CD4-positive, alpha-beta T cell (primary cell): ENCODE measurements at places on chromosomes 16 and 17.

- DNase-seq, result no peak
Measured at GRCh38 chr17:5929721-5930120, 140.5 kb upstream of the WSCD1 start.

- DNase-seq, result no peak
Measured at GRCh38 chr17:49551221-49552069, 24.2 kb upstream of the NXPH3 start.

DNA sequence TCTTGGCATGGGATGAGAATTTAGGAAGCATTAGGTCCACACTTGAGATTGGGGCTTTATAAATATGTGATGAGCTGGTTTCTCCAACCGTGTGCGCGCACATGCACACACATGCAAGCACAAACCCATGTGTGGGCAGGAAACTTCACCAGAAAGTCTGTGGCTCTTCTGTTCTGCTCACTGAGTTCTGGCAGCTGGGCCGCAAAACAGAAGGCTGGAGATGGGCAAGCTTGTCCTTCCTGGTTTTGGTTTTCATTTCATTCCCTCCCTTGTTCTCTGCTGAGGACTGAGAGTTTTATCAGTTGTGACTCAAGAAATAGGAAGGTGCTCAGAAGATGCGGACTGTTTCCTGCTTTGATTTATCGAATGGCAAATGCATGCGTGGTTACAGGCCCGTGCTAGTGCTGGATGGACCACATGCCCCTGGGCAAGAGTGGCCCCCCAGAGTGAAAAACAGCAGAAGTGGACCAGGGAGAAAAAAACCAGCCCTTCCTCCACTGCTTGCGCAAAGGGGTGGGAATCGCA lies 14.1 kb downstream of the MAP3K14 start:
- no peak for DNase-seq

DNA sequence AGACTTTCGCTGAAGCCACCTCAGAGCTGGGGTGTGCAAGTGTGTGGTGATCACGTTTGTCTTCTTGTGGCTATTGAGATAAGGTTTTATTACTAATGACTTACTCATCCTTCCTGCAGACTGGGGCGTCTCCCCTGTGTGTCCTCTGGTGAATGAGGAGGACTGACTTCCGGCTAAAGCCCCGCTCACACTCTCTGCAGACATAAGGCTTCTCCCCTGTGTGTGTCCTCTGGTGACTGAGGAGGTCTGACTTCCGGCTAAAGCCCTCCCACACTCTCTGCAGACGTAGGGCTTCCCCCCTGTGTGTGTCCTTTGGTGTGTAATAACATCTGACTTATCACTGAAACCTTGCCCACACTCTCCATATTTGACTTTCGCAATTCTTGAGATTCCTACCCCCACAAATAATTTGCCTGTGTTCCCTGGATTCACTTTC lies 19.4 kb downstream of the PRDM7 start:
- DNase-seq, result no peak

DNA sequence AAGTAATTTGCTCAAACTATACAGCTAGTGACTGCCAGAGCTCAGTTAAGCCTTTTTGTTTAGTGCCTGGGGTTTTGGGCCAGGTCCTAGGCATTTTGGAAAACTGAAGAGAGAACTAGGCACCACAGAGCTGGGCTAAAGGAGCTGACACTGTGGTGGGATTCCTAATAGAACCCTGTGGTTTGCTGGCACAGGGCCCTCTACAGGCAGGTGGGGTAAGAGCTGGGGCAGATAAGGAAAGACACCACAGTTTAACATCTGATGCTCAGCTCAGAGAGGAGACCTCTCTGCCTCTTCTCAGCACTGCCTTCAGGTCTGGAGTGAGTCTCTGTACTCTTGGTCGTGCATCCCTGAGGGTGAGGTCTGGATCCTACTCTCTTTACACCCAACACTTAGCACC lies 121.2 kb downstream of the SNX11 start:
- no peak for DNase-seq

DNA sequence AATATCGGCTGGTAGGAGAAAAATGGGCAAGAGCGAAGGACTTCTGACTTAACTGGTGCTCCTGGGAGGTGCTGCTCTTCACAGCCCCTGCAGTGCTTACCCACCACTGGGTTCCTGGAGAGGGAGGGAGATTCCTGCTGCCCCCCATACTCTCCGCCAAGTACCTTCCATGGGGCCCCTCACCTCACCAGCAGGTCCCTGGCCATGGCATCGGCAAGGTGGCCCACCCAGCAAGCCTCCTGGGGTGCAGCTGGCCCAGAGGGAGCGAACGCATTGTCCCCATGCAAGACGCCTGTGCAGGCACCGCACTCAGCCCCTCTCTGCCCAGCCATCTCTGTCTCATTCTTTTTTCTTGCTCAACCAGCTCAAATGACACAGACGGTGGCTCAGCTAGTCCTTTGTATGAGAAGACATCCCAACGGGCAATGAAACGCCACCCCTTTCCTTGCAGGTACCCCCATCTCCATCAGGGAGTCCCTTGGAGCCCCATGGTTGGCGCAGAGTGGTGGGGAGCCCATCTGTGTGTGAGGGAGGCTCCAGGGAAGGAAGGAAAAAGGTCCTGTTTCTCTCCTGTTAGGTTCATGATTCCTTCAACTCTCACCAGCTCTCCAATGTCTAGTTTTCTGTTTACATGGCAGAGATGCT lies 9.6 kb upstream of the ALDH3A1 start:
- no peak for DNase-seq

GRCh38 chr16:61929776-61930175 lies 106.5 kb downstream of the CDH8 start:
- no peak for DNase-seq

DNA sequence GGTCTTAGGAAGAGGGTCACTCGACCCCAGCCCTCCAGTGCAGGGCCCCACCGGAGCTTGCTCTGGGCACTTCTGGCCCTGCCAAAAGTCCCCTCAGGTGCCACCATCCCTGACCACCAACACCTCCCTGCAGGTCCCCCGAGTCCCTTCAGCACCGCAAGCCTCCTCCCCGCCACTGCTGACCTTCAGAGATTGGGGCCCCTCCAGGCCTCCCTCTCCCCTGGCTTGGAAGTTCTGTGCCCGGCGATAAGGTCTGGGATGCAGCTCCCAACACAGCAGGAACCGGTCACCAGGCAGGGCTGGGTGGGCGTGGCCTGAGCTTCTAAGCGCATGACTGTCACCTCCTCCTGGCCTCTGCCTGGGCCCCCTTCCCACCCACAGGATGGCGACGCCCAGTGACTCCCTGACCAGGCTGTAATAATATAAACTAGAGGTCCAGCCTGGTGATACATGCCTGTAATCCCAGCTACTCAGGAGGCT lies 11.2 kb downstream of the PIEZO1 start:
- DNase-seq, result no peak

- DNase-seq, result no peak
Measured at GRCh38 chr16:47939680-47940079, 216.1 kb downstream of the ABCC12 start.

- no peak for DNase-seq
Measured at GRCh38 chr17:79794659-79795511, 2.0 kb downstream of the CBX8 start.

GRCh38 chr17:80504686-80505413 lies 28.4 kb upstream of the NPTX1 start:
- no peak for DNase-seq

GRCh38 chr17:36464765-36465088 lies 21.8 kb upstream of the ZNHIT3 start:
- no peak for DNase-seq

GRCh38 chr17:4566785-4567184 lies 6.4 kb upstream of the GGT6 start:
- DNase-seq, result peak; percentile 65

GRCh38 chr17:66537502-66537901 lies 235.1 kb downstream of the PRKCA start:
- no peak for DNase-seq

DNA sequence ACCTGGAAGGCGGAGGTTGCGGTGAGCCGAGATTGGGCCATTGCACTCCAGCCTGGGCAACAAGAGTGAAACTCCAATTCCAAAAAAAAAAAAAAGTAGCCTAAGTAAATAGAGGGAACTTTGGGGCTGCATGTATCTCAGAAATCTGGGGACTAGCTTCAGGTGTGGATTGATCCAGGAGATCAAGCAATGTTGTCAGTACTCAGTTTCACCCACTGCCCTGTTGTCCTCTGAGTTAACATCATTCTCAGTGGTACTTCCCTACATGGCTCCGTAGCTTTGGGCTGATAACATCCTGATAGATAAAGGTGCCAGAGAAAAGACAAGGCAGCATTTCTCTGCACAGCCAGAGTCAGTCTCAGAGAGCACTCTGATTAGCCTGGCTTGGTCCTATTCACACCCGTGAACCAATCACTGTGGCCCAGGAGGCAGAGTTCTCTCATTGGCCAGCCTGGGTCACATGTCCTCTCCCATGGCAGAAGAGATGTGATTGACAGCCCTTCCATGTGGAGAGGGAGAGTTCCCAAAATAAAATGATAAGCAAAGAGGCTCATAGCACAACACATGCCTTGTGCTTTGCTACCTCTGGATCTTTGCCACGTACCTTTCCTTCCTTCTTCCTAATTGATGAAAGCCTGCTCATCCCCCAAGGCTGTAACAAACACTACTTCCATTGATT lies 99.6 kb downstream of the ABCC1 start:
- no peak for DNase-seq

- DNase-seq, result no peak
Measured at GRCh38 chr16:66900721-66901441, 17.8 kb downstream of the CDH16 start.

GRCh38 chr16:31127182-31127581 lies 8.3 kb downstream of the PRSS8 start:
- no peak for DNase-seq

GRCh38 chr17:39600288-39600996 lies 7.3 kb downstream of the NEUROD2 start:
- DNase-seq, result no peak

DNA sequence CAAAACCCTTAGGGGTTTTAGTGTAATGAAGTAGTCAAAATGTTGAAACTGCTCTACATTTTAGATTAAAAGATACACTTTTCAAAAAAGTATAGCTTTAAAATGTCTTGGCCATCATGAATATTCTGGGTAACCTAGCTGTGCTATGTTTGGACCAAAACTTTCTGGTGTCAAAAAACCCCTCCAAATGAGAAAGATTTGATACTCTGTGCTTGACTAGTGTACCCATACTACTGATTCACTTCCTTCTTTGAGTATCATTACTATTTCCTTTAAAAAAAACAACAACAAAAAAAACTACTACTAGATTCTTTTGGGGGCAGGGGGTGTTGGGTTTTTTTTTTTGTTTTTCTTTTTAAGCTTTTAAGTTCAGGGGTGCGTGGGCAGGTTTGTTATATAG lies 37.3 kb downstream of the PTRH2 start:
- DNase-seq, result no peak

GRCh38 chr17:3036800-3037199 lies 26.6 kb downstream of the OR1D5 start:
- DNase-seq, result no peak

DNA sequence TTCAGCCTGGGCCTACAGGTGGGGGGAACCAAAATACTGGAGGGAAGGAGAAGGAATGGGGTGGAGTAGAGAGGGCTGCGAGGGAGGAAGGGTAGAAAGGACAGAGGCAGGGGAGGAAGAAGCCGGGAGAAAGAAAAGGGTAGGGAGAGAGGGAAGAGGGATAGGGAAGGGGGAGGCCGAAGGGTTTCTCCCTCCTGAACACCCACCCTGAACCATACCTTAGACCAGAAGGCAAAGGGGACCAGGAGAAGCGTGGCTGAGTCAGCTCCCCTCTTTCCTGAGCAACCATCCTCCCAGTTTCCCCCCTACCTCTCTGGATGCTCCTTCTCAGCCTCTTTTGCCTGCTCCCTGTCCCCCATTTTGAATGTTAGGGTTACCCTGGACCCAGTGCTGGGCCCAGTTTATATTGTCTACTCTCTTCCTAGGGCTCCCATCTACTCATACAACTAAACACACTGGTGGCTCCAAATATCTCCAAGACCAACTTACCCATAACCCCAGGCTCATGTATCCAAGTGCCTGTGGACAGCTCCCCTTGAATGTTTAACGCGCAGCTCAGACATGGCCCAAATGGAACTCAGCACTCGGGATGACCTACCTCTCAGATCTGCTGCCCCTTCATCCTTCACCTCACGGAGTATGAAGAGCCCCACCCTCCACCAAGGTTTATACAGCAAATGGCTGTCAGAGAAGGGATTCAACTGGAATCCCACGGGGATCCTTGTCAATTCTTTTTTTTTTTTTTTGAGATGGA lies 7.8 kb downstream of the TSPOAP1 start:
- DNase-seq, result no peak

DNA sequence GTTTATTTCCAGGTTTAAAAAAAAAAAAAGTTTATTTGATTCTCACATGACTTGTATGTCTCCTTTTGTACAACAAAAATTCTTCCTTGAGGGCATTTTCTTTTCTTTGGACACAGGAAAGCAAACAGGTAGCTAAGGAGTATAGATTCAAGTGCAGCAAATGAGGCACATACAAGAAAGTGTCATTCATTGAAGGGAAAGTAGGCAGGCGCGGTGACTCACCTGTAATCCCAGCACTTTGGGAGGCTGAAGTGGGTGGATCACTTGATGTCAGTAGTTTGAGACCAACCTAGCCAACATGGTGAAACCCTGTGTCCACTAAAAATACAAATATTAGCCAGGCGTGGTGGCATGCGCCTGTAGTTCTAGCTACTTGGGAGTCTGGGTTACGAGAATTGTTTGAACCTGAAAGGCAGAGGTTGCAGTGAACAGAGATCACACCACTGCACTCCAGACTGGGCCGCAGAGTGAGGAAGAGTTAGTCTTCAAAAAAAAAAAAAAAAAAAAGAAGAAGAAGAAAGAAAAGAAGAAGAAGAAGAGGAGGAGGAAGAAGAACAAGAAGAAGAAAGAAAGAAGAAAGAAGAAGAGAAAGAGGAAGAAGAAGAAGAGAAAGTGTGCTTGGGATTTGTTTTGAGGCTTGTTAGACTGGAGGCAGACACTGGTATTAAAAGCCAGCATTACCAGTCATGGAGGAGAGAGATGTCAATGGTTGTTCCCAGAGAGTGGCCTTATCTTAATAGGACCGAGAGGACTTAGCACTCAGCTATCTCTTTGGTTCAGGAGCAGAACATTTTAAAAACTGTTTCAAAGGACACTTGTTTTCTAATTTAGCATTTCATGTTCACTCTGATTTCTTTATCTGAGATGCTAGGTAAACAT lies 19.7 kb downstream of the GINS3 start:
- no peak for DNase-seq

DNA sequence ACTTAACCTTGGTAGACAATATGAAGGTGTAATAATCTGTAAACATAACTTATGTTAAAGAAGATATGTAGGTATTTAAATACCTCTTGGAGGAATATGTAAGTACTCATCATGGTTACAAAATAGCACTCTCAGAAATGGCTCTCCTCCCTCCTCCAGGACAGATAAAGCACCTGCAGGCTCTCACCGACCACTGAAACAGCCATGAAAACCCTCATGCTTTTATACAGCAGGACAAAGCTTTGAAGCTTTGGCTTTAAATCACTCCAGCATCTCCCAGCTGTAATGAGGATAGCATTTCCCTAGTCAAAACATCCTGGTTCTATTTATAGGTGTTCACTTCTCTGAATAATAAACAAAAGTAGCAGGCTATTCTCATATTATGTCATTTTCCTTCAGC lies 69.1 kb upstream of the PMFBP1 start:
- DNase-seq, result no peak
